ENCODE measurements at places on chromosomes 1 and 21. TPM values are rescaled to one million over a fixed set of nuclear protein-coding genes. Genes with fewer than 3 reads are reported as not detected.

- DNase-seq = no peak
Observed at GRCh38 chr1:222021129-222021528, 279.2 kb upstream of the DUSP10 start.

DNA sequence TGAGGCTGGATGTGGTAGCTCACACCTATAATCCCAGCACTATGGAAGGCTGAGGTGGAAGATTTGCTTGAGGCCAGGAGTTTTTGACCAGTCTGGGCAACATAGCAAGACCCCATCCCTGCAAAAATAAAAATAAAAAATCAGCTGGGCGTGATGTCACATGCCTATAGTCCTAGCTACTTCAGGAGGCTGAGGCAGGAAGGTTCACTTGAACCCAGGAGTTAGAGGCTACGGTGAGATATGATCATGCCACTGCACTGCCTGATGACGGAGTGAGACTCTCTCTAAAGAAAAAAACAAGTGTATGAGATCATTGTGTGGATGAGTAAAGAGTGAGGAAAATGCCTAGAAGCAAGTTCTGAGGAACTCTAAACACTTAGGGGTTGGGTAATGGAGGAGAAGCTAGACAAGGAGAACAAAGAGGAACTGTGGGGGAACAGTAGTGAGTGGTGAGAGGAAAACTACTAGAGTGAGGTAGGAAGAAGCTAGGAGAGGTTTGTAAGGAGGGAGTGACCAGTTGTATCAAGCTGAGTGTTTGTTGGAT is 17.0 kb downstream of the CLIC4 start:
- DNase-seq = no peak

GRCh38 chr1:38444770-38445442 is 398.3 kb upstream of the POU3F1 start:
- DNase-seq = no peak

DNA sequence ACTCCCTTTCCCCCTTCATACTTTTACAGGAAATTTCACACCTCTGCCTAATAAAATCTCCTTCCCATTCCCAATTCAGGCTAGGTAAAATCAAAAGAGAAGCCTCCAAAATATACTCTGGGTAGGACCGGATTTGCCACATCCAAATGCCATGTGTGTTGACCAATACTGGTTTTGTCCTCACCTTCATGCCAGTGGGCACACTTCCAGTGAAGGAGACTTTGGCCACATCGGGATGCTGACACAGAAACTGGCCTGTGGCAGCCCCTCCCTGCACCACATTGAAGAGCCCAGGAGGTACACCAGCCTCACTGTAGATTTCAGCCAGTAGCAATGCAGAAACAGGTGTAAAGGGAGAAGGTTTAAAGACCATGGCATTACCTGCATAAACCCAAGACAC is 18.1 kb downstream of the ALDH9A1 start:
- no peak for DNase-seq

DNA sequence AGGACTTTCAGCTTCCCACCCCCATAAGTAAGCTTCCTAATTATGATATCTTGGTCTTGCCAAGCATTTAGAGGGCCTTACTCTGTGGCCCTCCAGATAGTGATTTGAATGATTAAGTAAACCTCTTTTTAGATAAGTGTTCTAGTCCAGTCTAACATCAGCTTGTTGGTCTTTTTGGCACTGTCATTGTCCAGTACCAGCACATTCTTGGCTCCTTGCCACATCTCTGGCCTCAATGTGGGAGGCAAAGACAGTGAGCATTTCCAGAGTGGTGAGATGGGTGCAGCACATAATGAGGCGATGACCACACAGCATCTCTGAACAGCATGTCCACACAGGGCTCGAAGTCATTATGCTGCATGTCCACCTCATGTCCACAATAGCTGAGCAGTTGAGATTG is 6.1 kb downstream of the CAPZA1 start:
- DNase-seq = peak; percentile 17

DNA sequence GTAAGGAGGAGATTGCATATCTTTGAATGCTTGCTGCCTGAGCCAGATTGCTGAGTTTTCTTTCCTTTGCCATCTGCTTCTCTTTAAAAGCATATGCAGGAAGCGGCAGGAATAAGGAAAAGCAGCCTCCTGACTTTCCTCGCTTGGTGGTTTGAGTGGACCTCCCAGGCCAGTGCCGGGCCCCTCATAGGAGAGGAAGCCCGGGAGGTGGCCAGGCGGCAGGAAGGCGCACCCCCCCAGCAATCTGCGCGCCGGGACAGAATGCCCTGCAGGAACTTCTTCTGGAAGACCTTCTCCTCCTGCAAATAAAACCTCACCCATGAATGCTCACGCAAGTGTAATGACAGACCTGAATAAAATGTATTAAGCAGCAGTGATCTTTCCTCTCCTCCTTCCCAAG is 1.5 kb downstream of the CORT start:
- no peak for DNase-seq

GRCh38 chr1:1048765-1049164 is 25.3 kb downstream of the RNF223 start:
- no peak for DNase-seq

- no peak for DNase-seq
Observed at GRCh38 chr1:223338811-223339746, 24.9 kb downstream of the SUSD4 start.

DNA sequence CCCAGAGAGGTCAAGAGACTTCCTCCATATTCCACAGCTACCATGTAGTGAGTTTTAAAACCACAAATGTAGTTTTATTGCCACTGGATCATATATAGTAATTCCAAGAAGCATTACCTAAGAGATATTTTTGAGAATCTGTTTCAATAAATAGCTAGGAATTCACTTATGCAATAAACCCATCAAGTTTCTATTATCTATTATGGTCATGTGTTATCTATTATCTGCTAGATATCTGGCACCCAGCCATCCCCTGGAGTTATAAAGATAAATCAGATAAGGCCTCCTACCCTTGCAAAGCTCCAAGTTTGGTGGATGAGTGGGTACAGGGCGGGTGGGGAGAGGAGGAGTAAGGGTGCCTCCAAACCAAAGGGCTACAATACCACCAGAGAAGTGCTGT is 10.3 kb upstream of the VWA5B1 start:
- DNase-seq = no peak

DNA sequence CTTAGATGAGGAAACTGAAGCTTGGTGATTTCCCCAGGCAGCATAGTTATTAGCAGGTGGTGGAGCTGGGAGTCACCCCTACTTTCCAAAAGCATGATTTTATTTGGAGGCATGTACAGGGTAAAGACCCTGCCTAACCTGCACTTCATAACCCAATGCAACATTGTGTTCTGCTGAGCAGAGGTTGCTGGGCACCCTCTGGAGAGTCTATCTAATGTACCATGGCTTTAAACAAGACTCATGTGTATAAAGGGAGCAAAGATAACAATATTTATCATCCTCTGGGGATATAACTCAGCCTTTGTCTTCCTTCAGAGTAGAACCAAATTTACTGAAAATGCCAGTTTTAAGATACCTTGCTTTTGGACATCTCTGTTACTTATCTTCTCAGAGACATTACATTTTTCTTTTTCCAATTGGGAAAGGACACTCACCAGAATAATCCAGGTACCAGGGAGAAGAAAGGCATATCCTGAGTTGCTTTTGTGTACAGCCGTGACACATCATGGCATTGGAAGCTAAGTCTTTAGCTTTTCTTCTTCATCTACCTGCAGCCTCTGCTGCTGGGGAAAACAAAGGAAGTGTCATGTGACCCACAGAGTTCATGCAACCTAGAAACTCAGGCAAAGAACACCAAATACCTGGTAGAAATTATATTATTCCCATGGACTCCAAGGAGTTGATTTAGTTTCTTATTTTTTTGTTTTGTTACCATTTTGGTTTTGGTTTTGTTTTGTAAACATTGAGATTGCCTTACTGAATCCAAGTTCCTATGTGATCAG is 39.6 kb downstream of the ELAVL4 start:
- no peak for DNase-seq

- DNase-seq = no peak
Observed at GRCh38 chr21:34845521-34846451, 177.0 kb downstream of the CLIC6 start.

DNA sequence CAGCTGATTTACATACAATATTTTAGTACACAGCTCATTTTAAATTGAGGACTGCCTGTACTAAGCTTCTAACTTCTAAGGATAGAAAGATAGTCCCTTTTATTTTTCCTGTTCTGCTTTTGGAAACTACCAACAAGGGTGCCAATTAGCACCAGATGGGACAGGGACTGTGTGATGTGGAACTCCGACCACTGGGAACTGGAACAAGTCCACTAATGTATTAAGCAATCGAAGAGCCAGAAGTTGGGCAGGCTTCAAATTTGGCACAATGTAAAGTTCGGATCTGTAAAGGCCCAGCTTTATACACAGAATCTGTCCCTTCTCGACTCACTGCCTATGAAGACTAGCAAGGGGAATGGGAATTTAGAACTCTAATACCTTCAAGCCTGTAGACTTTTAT is 149.3 kb downstream of the ZC3H11B start:
- no peak for DNase-seq

- no peak for DNase-seq
Observed at GRCh38 chr1:201741763-201742342, 87.1 kb upstream of the IPO9 start.

GRCh38 chr21:40253112-40253511 is 385.9 kb downstream of the PCP4 start:
- no peak for DNase-seq

- DNase-seq = no peak
Observed at GRCh38 chr1:11229203-11229602, 33.1 kb downstream of the MTOR start.

- no peak for DNase-seq
Observed at GRCh38 chr1:94092210-94092613, 28.7 kb downstream of the ABCA4 start.

DNA sequence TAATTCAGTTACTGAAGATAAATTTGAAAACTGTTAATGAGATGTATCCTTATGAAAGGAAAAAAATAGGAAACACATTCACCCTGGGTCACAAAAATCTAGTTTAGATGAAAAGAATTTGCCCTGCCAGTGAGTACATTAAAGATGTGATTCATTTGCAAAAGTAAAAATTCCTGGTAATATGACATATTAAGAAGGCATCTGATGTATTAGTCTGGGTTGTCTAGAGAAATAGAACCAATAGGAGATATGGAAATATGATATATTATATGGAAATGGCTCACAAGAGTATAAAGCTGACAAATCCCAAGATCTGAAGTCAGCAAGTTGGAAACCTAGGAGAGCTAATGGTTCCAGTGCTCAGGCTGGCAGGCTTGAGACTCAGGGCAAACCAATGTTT is 153.8 kb downstream of the MRPL39 start:
- no peak for DNase-seq

- no peak for DNase-seq
Observed at GRCh38 chr21:35053356-35054096, 4.4 kb upstream of the RUNX1 start.

- DNase-seq = no peak
Observed at GRCh38 chr1:9352377-9353134, 59.9 kb downstream of the SPSB1 start.

DNA sequence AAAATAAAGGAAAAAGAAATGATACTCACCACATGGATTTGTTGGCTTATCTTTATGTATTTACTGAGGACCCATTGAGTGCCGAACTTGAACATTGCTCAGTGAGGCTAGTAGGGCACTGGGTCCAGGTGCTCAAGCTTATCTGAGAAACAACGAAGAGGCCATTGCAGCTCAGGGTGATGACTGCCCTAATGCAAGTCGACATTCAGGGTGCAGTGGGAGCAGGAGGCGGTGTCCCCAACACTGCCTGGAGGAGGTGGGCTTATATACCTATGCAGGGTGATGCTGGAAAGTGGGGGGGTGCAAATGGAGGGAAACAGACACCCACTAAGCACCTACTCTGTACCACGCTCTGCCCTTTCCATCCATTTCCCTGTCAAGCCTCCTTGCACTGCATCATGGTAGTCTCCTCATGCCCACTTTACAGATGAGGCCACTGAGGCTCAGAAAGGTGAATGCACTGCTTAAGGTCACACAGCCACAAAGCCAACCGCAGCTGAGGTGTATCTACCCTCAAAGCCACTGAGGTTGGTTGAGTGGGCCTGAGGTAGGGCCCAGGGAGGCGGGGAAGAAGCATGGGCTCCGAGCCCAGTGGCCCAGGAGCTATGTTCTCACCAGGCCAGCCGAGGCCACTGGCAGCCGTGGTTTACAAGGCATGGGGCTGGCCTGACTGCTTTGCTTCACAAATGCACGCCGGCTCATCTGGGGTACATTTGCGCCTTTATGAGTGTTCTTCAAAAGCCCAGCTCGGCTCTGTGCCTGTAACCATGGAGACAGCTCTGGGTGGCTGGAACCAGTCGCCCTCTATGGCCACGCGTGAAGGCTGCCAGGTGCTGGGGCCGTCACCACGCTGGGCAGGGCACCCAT is 103.8 kb downstream of the EPHB2 start:
- DNase-seq = peak; percentile 63

DNA sequence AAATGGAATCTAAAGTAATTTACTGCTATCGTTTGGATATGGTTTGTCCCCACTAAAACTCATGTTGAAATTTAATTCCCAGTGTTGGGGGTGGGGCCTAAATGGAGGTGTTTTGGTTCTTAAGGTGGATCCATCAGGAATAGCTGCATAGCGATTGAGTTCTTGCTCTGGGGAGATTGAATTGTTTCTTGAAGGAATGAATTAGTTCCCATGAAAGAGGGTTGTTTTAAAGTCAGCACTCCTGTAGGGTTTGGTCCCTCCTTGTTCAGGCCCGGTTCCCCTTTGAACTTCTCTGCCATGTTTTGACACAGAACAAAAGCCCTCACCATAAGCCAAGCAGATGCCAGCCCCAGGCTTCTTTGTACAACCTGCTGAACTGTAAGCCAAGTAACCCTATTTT is 170.9 kb downstream of the COL11A1 start:
- no peak for DNase-seq

DNA sequence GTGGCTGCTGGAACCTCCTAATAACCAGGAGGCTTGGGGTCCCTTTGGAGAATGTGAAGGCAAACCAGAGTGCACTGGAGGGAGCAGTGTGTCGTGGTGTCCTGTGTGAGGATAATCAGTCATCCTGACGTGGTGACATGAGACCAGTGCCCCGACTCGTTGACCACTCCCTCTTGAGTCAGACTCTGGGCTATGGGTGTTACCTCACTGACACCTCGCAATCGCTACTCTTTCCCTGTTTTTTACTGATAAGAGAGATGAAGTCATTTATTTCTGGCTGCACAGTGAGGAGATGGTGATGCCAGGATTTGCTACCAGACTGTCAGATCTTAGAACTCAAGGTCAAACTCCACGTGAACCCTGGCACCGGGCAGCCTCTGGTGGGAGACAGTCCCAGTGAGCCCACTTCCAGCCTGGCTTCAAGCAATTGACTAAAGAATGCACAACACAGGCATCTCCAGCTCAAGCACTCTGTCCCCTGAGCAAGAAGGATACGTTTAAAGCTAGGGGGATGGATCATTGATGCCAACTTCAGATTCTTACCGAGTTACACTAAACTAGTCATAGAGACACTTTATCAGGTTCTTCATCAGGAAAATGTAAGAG is 30.3 kb downstream of the UBASH3A start:
- no peak for DNase-seq

SPATA21 gene
- not detected for total RNA-seq

F13B gene
- total RNA-seq = not detected

KRTAP21-2 gene
- total RNA-seq = not detected

ALX3 gene
- total RNA-seq = not detected

FCRL2 gene
- not detected for total RNA-seq

TNNI3K gene
- 9.7 TPM for total RNA-seq

TPTE gene
- total RNA-seq = not detected

CHIA gene
- not detected for total RNA-seq
